ENCODE measurements at places on chromosomes 5 and 9.

DNA sequence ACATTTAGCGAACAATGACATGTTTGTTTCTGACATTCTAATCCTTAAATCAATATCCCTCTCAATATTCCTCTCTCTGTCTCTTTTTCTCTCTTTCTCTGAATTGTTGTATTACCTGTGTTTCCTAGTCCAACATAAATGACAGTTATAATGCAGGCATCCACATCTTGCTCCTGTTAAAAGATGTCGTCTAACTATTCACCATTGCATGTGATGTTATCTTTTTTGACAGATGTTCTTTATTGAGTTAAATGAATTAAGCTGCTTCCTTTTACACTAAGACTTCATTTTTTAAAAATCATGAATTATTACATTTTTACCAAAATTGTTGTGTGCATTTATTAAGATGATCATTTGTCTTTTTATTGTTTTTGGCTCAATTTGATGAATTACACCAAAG lies 527.5 kb downstream of the PRR16 start:
- no peak for DNase-seq

GRCh38 chr5:147904110-147904509 lies 2.2 kb downstream of the C5orf46 start:
- DNase-seq: peak; percentile 30

GRCh38 chr9:134210511-134210907 lies 46.1 kb upstream of the RNU6ATAC start:
- DNase-seq: no peak

DNA sequence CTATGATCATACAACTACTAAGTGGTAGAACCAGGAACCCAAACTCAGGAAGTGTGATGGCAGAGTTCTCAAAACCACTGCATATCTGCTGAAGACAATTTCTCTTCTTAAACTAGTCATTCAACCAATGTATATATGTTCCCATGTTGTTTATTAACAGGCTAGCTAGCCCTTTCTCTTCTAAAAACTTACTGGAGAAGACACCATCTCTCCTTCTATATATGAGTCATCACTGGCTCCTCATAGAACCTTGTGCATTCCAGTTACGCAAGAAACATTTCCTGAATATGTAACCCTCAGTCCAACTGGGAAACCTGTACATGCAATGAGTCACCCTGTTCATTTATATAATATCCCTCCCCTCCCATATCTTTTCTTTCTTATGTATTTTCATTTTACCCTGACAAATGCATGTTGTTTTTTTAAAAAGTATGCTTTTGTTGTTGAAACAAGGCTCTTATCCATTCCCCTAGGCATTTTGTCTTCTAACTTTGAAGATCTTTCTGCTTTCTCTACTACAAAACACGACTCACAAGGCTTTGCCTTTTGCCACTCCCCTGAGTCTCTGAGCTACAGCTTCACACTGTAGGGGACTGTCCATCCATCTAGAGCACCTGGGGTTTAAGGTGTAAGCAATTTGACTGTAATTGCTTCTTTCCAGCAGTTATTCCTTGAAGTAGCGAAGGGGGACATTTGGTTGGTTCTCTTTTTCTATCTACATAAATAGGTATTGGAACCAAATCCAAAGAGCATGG lies 119.5 kb downstream of the ANXA1 start:
- peak; percentile 74 for DNase-seq

GRCh38 chr9:130459941-130460669 lies 15.3 kb downstream of the ASS1 start:
- no peak for DNase-seq

DNA sequence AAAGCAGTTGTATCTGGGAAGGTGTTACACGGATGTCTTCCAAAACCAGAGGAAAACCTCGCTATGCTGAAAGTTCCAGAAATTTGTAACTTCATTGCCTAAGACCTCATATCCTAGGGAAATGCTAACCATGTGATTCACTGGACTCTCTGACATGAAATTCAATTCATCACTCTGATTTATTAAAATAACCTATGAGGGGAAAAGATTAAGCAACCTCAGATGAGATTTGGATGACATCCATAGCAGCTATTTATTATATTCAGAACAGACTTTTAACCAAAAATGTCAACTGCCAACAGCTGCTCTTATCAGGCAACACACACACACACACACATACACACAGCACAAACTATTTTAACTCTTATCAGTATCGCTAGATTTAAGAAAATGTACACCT lies 1006.4 kb upstream of the CTNND2 start:
- DNase-seq: peak; percentile 30

GRCh38 chr9:127316586-127317323 lies 52.2 kb downstream of the GARNL3 start:
- no peak for DNase-seq

DNA sequence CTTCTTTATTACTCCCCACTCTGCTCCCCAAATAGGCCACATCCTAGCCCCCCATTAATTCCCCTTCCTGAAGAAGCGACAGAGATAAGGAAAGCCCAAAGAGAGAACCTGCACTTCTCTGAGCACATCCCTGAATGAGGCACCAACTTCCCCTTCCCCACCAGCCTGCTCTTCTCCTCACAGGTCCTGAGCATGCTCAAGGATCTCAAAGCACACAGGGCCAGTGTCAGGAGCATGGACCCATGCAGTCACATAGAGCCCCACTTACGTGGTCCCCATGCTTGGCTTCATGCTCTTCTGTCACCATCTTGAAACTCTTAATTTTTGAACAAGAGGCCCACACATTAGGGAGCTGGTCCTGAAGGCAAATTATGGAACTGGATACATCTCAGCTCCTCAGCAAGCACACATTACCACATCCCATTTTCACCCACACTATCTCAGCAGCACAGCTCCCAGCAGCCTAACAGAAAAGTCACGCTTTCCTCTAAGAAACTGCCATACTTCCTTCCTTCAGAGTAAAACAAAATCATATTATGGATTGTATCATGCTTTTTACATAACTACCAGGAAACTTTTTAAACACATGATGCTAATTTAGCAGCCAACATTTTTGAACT lies 99.8 kb downstream of the NFIB start:
- DNase-seq: no peak

DNA sequence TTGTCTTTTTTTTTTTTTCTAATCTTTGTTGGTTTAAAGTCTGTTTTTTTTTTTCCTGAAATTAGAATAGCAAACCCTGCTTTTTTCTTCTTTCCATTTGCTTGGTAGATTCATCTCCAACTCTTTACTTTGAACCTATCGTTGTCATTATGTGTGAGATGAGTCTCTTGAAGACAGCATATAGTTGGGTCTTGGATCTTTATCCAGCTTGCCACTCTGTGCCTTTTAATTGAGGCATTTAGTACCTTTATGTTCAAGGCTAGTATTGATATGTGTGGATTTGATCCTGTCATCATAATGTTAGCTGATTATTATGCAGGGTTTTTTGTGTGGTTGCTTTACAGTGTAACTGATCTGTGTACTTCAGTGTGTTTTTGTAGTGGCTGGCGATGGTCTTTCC lies 383.8 kb downstream of the MAN2A1 start:
- DNase-seq: no peak

GRCh38 chr9:134175808-134176598 lies 11.6 kb upstream of the RNU6ATAC start:
- DNase-seq: no peak

DNA sequence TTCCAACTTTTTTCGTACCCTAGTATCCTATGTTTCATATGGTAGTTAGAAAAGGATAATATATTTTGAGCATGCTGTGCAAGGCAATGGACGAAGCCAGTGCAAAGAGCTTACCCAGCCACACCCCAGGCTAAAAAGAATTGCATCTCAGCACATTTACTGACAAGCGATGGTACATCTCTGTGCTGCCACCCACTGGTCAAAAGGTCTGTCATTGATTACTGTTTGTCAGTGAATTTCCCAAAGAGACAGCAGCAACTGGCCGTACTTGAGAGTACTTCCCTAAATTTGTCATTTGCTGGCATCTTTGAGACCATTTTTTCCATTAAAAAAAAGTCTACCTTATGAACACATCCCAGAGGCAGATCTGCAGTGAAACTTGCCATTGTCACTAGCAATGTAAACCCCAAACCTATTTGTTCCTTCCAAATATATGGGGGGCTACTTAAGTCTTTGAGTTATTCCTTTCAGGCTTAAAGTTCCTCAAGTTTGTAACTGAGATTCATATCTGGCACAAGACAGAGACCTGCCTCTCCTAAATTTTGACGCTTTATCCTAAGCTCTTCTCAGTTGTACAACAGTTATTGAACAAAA lies 184.3 kb downstream of the CTNND2 start:
- DNase-seq: peak; percentile 66
